ENCODE measurements at places on chromosomes 12 and 14.

DNA sequence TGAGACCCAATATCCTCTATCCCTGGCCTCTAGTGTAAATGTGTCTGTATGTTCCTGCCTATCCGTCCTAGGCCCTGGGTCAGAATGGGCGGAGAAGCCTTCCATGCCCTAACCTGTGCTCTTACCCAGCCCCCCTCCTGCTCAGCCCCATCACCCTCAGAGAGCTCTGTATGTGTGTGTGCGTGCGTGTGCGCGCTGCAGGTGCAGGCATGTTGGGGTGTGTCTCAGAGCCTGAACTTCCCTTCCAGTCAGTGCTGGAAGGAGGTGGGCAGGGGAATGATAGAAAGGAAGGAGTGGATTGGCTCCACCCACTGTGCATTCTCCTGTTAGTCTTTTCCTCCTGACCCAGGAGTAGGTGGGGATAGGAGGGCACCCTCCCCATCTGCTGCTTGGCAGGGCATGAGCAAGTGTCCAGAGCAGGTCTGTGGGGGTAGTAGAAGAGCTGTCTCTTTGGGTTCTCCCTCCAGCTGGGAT is 7.2 kb downstream of the NAB2 start:
- DNase-seq, result no peak

DNA sequence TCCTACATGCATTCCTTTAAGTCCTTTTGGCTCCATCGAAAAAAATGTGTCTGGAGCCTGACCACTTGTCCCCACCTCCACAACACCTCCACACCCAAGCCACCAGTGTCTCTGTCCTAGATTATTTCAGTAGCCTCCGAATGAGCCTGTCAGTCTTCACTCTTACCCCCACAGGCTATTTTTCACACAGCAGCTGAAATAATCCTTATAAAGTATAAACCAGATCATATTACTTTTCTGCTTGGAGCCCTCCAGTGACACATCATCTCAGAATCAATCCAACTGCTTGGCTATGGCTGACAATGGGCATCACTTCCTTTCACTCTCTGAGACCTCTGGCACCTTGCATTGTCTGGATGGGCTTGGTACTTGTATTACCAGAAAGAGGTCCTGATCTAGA is 44.9 kb downstream of the BBS10 start:
- DNase-seq, result no peak

- DNase-seq, result peak; percentile 12
Measured at GRCh38 chr14:45251912-45252311, 1.1 kb downstream of the MIS18BP1 start.

- DNase-seq, result no peak
Measured at GRCh38 chr12:110343736-110344555, 59.6 kb downstream of the ANAPC7 start.

DNA sequence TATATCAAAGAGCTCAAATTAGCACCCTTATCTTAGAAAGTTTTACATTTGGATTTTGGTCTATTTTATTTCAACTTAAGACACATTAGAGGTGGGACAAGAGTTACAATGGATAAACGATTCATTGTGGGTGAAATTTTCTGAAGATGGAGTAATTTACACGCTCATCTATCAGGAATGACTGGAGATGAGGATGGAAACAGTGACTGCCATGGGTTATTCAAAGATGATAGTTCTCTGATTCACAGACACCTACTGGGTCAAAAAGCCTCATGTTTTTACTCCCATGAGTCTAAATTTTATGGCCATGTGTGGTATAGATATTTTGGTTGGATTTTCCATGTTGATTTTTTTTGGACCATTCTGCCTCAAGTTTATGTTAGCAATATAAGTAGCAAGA is 22.1 kb downstream of the SAMD4A start:
- no peak for DNase-seq

- no peak for DNase-seq
Measured at GRCh38 chr12:96077081-96077480, 41.7 kb upstream of the LTA4H start.

- no peak for DNase-seq
Measured at GRCh38 chr14:63962906-63963305, 110.1 kb downstream of the SYNE2 start.

DNA sequence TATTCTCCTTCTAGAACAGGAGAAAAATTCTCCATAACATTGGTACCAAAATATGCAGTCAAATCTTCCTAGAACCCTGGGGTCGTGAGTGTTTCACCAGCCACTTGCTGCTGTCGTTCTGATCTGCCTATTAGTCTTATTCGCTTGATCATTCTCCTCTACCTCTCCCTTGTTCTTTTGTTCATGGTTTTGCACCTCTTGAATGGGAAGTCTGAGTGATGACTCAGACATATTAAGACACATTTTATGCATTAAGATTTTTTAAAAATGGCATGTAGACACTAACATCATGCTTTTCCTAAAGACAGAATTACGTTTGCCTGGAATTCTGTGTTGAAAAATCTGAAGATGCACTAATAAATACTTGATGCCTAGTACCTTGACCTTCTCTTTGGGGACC is 159.2 kb upstream of the LRIG3 start:
- no peak for DNase-seq

DNA sequence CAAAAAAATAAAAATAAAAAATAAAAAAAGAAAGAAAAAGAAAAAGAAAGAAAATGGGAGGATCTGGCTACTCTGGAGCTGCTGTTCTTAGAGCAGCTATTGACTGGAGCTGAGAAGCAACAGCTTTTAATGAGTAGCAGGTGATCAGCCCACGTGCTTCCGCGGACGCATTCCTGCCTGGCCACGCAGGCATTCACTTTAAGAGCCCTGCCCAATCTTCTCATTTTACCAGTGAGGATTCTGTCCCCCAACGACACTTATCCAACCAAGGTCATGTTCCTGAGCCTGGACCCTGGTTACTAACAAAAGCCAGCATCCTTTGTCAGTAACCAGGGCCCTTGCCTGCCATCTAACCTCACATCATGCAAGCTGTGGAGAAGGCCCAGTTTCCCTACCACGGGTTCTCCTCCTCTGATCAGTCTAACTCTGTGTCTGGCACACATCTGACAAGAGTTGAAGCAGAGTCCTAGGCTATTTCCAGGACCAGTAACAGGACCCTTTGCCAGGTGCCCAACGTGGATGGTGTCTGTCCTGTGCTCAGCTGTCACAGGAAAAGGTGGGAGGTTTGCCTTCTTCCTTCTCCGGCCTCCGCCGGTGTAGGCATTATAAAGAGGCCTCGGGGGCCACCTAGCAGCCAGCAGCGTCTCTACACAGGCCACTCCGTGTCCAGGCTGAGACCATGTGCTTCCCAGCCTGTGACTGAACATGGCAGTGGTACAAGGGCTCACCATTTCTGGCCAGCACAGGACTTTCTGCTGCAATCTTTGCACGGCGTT is 60.9 kb upstream of the GPATCH2L start:
- DNase-seq, result no peak

- DNase-seq, result no peak
Measured at GRCh38 chr14:99879401-99880295, 86.4 kb downstream of the EML1 start.

- no peak for DNase-seq
Measured at GRCh38 chr12:48023386-48023785, 19.1 kb upstream of the COL2A1 start.

DNA sequence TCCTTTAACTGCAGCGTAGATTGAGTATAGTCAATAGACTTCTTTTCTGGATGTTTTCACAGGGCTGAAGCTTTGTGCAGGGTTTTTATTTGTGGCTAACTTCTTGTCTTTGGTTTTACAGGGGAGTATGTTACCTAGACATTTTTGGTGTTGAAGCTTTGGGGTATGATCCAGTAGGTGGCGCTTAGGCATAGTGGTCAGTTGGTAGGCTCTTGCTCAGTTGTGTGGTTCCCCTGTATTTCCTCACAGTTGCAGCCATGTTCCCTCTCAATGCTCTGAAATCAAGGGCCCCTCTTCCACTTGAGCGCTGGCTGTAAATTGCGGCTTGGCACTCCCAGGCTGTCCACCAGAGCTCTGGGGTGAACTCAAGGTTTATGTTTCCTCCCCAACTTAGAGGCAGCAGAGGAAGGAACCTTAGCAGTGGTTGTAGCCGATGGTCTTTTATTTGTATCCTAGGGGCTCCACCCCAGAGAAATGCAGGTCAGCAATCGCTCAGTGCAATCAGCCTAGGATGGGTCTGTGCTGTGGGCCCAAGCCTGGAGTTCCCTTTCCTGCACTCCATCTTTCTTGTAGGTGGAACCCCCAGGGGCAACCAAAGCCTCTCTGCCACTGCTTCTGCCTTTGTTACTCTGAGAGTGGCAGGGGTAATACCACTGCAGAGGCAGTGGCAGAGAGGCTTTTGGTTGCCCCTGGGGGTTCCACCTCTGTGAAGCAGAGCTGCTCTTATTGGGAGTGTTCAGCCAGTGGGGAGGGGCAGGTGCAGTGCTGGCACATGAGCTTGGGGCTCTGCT is 55.1 kb downstream of the CMAS start:
- DNase-seq, result no peak

GRCh38 chr12:80709811-80710726 is 2.6 kb downstream of the MYF6 start:
- DNase-seq, result no peak

- DNase-seq, result no peak
Measured at GRCh38 chr12:10959804-10960203, 20.7 kb upstream of the TAS2R14 start.

GRCh38 chr12:5733136-5733755 is 211.8 kb downstream of the ANO2 start:
- DNase-seq, result no peak

- DNase-seq, result no peak
Measured at GRCh38 chr12:12745576-12746211, 28.5 kb downstream of the CDKN1B start.

GRCh38 chr12:128570191-128571065 is 253.3 kb downstream of the SLC15A4 start:
- no peak for DNase-seq

GRCh38 chr14:33484264-33484663 is 466.6 kb downstream of the EGLN3 start:
- DNase-seq, result no peak

GRCh38 chr12:56074396-56074795 is 5.6 kb upstream of the ERBB3 start:
- DNase-seq, result no peak

DNA sequence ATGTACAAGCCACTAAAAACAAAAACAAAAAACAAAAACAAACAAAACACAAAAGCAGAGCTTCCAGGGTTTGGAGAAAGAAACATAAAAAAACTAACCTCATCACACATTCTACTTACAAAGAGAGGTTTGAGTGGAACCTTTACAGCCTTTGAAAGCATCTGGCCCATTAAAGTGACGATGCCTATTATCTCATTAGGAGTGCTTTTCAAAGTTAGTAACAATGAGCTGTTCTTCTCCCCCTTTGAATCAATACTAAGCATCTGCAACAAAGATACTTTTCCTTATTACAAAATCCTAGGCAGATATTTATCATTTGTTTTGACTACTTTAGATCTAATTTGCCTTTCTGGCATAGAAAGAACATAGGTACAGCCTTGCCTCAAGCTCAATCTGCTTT is 217.3 kb downstream of the PPM1H start:
- no peak for DNase-seq

- no peak for DNase-seq
Measured at GRCh38 chr12:12008232-12008850, 62.4 kb upstream of the BCL2L14 start.

- DNase-seq, result no peak
Measured at GRCh38 chr14:70721542-70721941, 79.8 kb downstream of the TTC9 start.

DNA sequence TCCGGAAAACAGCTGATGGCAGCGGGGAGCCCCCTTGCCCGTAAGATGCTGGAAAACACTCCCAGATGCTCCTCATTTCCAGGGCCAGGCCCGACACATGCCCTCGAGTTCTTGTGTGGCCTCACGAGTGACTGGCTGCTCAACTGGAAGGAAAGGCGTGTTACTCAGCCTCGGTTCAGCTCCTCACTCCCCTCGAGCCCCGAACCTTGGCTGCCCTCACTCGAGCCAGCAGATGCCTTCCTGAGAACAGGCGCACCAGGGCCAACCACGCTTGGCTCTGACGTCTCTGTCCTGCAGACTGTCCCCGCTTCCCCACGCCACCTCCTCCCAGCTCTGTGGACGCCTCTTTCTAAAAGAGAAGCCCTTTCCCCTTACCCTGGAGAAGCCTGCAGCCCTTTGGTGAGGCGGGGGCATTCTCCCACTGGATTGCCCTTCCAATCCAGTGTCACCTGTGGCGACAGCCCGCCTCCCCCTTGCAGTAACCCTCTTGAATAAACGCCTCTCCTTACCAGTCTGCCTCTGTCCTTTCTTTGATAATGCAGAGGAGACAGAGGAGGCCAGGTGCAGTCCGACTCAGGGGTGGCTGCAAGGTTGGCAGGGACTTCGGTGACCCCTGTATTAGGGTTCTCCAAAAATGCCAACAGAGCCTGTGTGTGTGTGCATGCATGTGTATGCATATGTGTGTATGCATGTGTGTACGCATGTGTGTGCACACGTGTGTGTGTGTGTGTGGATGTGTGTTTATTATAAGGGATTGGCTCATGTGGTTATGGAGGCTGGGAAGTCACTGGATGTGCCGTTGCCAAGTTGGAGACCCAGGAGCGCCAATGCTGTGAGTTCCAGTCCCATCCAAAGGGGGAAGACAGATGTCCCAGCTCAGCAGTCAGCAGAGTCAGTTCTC is 166.3 kb downstream of the KIF26A start:
- no peak for DNase-seq

- no peak for DNase-seq
Measured at GRCh38 chr14:29681316-29681715, 246.3 kb downstream of the PRKD1 start.

- DNase-seq, result no peak
Measured at GRCh38 chr12:114245555-114245954, 160.4 kb downstream of the TBX5 start.

GRCh38 chr12:117361905-117362304 is 479 bp upstream of the NOS1 start:
- DNase-seq, result no peak

DNA sequence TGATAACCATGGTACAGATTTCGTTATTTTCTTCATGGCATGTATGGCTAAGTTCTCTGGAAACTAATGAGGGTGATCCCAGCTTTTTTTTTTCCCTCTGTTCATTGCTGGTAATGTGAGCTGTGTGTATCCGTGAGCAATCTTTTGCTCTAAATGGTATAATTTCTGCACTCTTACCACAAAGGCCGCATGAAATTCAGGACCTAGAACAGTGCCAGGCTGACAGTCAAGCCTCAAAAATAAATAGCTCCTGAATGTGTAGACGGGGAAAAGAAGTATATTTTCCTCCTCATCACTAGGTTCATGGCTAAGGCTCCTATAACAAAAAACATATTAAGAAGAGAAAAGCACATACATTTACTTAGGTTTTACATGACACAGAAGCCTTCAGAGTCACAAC is 140.2 kb upstream of the RMST start:
- no peak for DNase-seq

DNA sequence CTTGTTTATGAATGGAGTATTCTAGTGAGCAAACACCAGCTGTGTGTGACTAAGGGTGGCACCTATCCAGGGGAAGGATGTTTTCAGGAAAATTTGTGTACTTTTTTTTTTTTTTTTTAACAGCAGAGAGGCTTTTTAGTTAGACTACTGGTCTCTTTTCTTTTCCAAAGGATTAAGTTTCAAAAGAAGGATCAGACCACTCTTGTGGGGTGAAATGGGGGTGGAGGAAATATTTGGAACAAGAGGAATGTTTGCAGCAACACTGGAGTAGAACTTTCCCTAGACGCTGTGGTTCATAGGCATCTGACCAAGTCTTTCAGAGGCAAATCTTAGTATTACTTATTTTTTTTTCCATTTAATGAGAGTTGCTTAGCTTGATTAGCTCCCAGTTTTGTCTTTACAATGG is 21.1 kb downstream of the NUBPL start:
- DNase-seq, result no peak

GRCh38 chr14:51704545-51704944 is 52.8 kb downstream of the FRMD6 start:
- DNase-seq, result no peak

- DNase-seq, result no peak
Measured at GRCh38 chr14:97602438-97603117, 805.4 kb downstream of the VRK1 start.

- no peak for DNase-seq
Measured at GRCh38 chr14:99217066-99217955, 54.7 kb downstream of the BCL11B start.

Measured in NCI-H446 treated with DMSO at 0.1 percent for 48 hours (cell line).